Colonic mucosa (tissue), 4 donors: ENCODE measurements at places on chromosomes 11 and 22. TPM values are rescaled to one million over a fixed set of nuclear protein-coding genes. Genes with fewer than 3 reads are reported as not detected.

The OR52B4 gene
- total RNA-seq, result not detected

The MMP27 gene
- total RNA-seq, result 0.16 TPM

The CAVIN3 gene
- 15.4 TPM for total RNA-seq

The B4GALNT4 gene
- 2.0 TPM for total RNA-seq

The BCO2 gene
- 1.7 TPM for total RNA-seq

The PYGM gene
- total RNA-seq, result 1.6 TPM

DNA sequence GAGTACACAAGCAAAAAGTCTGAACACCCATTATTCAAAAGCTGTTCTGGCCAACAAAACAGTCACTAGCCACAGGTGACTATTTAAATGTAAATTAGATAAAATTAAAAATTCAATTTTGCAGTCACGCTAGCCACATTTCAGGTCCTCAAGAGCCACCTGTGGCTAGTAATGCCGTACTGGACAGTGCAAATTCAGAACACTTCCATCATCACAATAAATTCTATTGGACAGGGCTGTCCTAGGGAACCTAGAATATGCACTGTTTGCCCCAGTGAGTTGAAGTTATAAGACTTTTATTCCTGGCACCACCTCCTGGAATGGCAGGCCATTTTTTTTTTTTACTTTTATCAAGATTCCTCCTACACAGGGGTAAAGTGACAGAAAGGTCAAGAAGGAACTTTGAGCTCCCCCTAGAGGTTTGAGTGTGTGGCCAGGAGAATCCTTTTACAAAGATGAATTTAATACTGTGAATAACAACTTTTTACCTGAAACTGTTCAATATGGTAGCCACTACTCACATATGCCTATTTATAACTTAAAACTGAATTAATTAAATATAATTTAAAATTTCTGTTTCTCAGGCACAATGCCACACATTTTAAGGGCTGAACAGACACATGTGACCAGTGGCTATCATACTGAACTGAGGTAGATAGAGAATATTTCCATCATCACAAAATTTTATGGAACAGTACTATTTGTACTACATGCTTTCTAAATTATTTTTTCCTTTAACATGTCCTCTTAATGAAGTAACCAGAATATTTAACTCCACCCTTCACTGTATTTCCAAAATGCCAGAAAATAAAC is 6.5 kb downstream of the MSANTD2 start:
- no peaks in the 10 kb centered on the region for H3K27me3 ChIP-seq
- H3K27ac ChIP-seq, result no peak overlapping the region
- peaks cover 4% of the 10 kb centered on the region for H3K4me1 ChIP-seq
- peak; percentile 54 for DNase-seq
- H3K36me3 ChIP-seq, result no peaks in the 10 kb centered on the region

DNA sequence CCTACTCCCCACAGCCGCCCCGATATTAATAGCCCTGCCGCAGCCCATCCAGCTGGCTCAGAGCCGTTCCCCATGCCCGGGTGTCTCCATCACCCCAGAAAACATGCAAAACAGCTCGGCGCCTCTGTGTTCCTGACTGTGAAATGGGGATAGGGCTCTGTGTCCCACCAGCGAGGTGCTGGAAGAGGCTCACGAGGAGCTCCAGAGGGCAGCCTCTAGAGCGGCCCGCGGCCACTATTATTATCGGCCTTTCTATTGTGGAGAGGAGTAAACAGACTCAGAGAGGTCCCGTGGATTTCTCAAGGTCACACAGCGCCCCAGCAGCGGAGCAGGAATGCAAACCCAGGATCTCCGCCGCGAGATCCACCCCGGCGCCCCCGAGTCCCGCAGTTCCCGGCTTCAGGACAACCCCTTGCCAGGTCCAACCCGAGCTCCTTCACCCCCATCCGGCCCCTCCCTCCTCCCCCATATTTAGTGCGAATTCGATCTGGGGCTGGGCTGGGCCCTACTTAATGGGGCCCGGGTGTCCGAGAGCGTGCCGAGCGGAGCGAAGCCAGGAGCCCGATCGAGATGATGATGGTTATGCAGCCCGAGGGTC is at the start of gene ACTN3:
Gene ACTN3 (plus strand): TSS at position 536 of the 598 bp plus-strand sequence. CDS start 35 bp downstream, at position 571.
- H3K36me3 ChIP-seq, result no peaks in the 10 kb centered on the region
- peak; percentile 33 for DNase-seq
- no peaks in the 10 kb centered on the region for H3K27me3 ChIP-seq

- H3K27me3 ChIP-seq, result no peaks in the 10 kb centered on the region
- no peak overlapping the region for H3K4me3 ChIP-seq
- peak overlapping the region; percentile 9 for H3K27ac ChIP-seq
- H3K4me1 ChIP-seq, result no peaks in the 10 kb centered on the region
- no peaks in the 10 kb centered on the region for H3K36me3 ChIP-seq
These were observed 104.3 kb downstream of the GAB2 start for GRCh38 chr11:78313181-78313795.

GRCh38 chr11:101929294-101929915 is 13.1 kb upstream of the ANGPTL5 start:
- no peak for DNase-seq
- no peak overlapping the region for H3K27ac ChIP-seq
- H3K4me1 ChIP-seq, result no peaks in the 10 kb centered on the region

- H3K27ac ChIP-seq, result peak within 1 kb of the TSS; percentile 82
- H3K4me1 ChIP-seq, result peaks cover 6% of the 10 kb centered on the region
These were observed at the start of gene VWA5A for GRCh38 chr11:124114942-124115781. TSS of gene VWA5A (plus strand) at chr11:124115450. CDS start at chr11:124117512, 2,062 bp downstream.

DNA sequence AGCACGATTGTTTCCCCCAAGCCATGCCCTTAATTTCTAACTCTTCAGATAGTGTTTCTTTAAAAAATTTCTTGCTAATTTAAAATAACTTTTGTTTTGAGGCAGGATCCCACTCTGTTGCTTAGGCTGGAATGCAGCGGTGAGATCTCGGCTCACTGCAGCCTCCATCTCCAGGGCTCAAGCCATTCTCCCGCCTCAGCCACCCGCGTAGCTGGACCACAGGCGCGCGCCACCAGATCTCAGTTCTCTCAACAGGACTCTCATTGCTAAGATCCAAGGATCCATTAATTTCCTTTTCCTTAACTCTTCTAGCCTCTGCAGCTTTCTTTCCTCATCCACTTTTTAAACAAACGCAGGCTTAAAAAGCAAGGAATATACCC is 327 bp upstream of the MED17 start:
- no peaks in the 10 kb centered on the region for H3K27me3 ChIP-seq
- H3K4me1 ChIP-seq, result peaks cover 19% of the 10 kb centered on the region
- peak overlapping the region; percentile 94 for H3K4me3 ChIP-seq
- H3K36me3 ChIP-seq, result no peaks in the 10 kb centered on the region

DNA sequence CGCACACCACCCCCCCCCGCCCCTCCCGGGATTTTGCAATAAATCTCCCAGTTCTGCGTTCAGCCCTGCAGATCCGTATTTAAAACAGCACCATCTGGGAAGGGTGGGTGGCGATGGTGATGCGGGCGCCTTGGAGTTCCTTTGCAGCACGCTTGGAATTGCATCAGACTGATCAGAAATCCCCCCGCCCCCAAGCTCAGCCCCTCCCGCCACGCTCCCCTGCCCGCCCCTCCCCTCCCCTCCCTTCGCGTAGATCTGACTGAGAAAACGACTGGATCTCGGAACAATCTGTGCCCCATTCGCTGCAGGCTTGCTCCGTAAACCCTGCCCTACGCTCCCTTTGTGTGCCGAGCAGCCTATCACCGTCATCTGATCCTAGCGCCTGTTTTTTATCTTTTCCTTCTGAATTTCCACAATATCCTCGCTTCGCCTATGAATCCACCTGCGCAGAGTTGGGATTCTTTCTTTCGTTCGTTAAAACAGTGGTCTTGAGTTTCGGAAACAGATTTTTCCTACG is 18.1 kb upstream of the BDNF start:
- no peaks in the 10 kb centered on the region for H3K36me3 ChIP-seq
- peak overlapping the region; percentile 19 for H3K4me3 ChIP-seq
- H3K4me1 ChIP-seq, result no peaks in the 10 kb centered on the region
- peaks cover 61% of the 10 kb centered on the region for H3K27me3 ChIP-seq
- DNase-seq, result peak; percentile 18

- no peaks in the 10 kb centered on the region for H3K36me3 ChIP-seq
- H3K27ac ChIP-seq, result no peak overlapping the region
- no peak overlapping the region for H3K4me3 ChIP-seq
- H3K27me3 ChIP-seq, result no peaks in the 10 kb centered on the region
These were observed 98.0 kb upstream of the LDLRAD3 start for GRCh38 chr11:35845860-35846259.

DNA sequence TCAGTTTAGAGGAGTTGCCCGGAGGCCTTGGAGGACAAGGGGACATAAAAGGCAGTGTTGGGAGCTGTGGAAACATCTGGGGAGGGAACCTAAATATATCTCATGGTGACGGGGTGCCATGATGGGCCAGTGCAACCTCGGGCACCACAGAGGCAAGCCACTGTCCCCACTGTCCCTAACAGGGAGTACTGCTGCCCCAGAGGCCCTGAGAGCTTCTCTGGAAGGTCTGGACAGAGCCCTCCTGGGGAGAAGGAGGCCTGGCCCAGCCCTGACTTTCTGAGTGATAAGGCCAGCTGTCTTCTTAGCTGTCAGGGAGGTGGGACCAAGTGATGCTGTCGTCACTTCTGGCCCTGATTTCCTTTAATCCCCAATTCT is 5.5 kb upstream of the P2RY6 start:
- no peaks in the 10 kb centered on the region for H3K4me1 ChIP-seq
- H3K36me3 ChIP-seq, result no peaks in the 10 kb centered on the region
- H3K27me3 ChIP-seq, result peaks cover 7% of the 10 kb centered on the region
- H3K4me3 ChIP-seq, result no peak overlapping the region

DNA sequence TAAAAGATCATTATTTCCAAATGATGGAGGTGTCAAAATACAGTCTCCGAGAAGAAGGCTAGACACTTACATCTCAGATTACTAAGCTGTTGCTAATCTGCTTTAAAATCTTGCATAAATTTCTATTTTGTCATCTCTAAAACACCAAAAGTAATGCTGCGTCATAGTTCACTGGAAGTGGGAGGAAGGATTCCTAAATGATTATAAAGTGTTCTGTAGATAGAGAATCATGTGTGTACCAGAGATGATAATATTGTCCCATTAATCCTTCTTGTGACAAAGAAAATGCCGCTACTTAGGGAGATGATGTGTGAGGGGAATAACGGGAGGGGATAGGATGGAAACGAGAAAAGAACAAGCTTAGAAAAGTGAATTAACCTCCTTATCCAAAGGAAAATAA is 268.6 kb downstream of the JRKL start:
- no peaks in the 10 kb centered on the region for H3K4me1 ChIP-seq
- no peaks in the 10 kb centered on the region for H3K27me3 ChIP-seq
- no peak overlapping the region for H3K27ac ChIP-seq
- no peaks in the 10 kb centered on the region for H3K36me3 ChIP-seq
- DNase-seq, result no peak
- H3K4me3 ChIP-seq, result no peak overlapping the region
